NCI-H1105 (cell line): ENCODE measurements at places on chromosomes 2 and 18.

DNA sequence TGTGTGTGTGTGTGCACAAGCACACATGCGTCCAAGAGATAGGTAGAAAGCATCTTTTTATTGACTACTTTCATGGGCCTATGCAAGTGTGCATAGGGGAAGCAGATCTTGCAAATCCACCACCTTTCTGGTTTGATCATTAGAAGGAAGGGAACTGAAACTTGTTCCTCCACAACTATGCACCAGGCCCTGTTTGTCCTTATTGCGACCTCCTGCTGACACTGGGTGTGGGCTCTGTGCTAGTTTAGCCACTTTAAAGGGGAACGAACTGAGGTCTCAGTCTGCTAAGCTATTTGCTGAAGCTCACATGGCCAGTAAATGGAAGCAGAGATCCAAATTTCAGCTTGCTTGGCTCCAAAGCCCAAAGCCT is 32.1 kb upstream of the INSIG2 start:
- DNase-seq, result no peak

DNA sequence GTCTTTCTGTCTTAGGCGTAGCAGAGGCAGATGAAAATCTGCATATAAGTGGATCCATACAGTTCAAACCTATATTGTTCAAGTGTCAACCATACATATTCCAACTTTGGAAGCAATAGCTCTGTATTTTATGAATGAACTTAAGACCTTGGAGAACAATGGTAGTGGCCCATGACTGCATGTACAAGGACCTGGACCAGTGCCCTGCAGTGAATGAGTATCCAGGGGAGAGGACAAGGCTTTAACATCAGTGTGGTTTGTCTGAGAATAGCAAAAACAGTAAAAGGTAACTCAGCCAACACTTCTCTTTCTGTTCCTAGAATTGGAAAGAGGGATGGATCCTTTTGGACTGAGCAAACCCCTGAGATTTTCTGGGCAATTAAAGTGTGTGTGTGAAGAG is 230.8 kb upstream of the LINC00305 start:
- DNase-seq, result no peak

- peak; percentile 65 for DNase-seq
Measured at GRCh38 chr18:31101183-31102024, 817 bp downstream of the DSC2 start.

- DNase-seq, result no peak
Measured at GRCh38 chr18:63586966-63587365, at the start of gene SERPINB13. Gene SERPINB13, plus strand, starts transcription at chr18:63587343. Its CDS starts 1,325 bp downstream, at chr18:63588668.

DNA sequence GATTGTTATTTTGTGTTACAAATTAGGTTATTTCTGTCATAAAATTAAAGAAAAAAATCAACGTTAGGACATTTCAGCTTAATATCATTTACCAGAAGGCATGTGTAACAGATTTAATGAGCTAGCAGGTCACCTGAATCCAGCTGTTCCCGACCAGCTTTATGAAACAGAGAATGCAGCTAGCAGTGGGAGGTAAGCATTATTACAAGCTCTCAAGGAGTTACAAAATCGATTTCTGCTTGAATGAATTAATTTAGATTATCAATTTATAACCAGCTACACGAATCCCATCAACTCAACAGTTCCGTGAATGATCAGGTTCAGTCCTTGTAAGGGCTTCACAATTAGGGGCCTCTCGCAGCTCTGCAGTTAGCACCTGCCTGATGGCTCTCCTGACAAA is 211.9 kb downstream of the PTGR3 start:
- DNase-seq, result no peak

GRCh38 chr18:35818353-35818667 is 154.2 kb upstream of the RMP24 start:
- no peak for DNase-seq

GRCh38 chr18:49768051-49768391 is 45.3 kb downstream of the ACAA2 start:
- DNase-seq, result no peak
